Midbrain (tissue), 1 donor: ENCODE measurements at places on chromosomes 11 and 22.

DNA sequence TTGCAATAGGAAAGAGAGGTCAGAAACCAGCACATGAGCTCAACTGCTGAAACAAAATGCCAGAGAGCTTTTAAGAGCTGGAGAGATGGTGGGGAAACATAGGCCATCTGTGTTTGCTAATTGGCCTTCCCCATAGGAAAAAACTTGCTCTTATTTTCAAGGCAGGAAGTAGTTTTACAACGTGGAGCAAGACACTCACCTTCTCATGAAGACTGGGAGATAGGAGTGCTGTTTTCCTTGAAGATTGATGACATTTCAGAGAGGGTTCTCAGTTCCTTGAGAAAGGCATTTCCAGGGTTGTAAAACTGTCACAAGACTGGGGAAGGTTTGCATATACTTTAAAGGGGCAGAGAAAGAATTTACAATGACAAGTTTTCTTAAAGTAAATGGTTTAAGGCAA is 586.3 kb upstream of the RAG2 start:
- no peak for DNase-seq

- no peak for DNase-seq
These were observed 476.4 kb downstream of the TBC1D22A start for GRCh38 chr22:47238690-47239473.

DNA sequence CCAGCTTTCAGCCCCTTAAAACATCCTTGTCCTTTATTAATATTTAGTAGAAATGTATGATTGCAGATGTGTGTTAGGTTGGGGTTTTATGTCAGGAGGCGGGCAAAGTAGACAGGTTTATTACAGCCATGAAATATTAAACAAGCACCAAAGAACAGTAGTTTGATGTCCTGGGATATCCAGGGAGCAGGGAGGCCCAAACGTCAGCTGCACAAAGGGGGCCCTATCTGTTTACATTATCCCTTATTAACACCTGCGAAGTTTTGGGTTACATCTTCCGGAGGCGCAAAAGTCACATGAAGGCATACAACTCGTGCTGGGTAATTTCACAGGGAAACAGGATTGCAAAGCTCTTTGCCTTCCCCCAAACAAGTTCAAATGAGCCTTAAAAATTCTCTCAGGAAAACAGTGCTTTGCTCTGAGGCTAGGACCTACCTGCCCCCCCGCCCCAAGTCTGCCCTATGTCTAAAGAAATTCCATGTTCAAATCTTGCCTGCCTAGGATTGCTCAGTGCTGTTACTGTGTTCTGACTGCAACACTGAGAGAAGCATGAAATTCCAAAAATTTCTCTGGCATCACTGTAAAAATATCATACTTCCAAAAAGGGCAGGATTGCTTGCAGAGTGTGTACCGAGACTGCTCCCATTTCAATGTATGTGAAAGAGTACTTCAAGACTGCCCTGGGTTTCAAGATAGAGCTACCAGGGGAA is 8.9 kb downstream of the MN1 start:
- no peak for DNase-seq

- no peak for DNase-seq
These were observed 15.6 kb upstream of the RDX start for GRCh38 chr11:110311783-110312579.

DNA sequence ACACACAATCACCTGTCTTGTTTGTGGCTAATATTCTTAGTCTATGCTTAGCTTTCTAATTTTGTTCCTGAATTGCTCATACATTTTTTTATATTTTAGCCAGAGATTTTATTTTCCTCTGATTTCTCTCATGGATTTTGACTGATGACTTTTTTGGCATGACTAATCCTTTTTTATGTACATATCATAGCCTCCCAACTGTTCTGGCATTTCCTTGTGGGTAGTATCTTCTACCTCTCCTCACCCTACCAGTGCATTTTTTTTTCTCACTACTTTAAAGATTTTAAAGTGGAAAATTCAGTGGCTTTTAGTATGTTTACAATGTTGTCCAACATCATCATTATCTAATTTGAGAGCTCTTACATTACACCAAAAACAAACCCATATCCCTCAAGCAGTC is 84.4 kb upstream of the TENM4 start:
- no peak for DNase-seq

GRCh38 chr11:1181853-1182535 is 24.2 kb downstream of the MUC5AC start:
- DNase-seq, result no peak

GRCh38 chr11:30552839-30553238 is 33.3 kb downstream of the MPPED2 start:
- DNase-seq, result no peak

DNA sequence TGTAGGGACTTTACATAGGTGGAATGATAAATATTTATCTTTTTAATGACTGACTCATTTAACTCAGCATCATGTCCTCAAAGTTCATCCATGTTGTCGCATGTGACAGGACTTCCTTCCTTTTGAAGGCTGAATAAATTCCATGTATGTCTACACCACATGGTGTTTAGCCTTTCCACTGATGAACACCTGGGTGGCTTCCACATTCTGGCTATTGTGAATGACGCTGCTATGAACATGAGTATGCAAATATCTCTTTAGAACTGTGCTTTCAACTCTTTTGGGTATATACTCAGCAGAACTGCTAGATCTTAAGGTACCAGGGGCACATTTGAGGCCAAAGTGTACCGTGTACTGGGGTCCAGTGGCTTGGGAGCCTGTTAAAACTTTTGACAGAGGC is 24.1 kb downstream of the LARGE1 start:
- no peak for DNase-seq

- no peak for DNase-seq
These were observed 240.2 kb downstream of the MN1 start for GRCh38 chr22:27561286-27561904.

- DNase-seq, result no peak
These were observed 9.8 kb upstream of the ANO1 start for GRCh38 chr11:70068345-70068744.

DNA sequence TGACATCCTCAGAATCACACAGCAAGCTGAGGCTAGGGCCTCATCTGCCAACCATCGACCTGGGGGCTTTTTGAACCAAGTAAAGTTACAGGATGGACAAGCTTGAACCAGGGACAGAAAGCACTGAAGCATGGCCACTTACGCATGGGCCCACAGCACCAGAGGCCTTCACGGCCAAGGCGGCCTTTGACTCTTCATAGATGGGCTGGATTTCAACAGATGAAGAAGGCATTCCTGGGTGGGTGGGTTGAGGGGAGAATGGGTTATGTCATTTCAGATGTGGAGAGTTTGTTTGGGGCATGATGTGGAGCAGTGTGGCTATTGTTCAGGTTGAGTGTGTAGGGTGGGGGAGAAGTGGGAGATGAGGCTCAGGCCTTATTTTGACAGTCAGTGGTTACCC is 60.2 kb downstream of the LRRC32 start:
- no peak for DNase-seq

DNA sequence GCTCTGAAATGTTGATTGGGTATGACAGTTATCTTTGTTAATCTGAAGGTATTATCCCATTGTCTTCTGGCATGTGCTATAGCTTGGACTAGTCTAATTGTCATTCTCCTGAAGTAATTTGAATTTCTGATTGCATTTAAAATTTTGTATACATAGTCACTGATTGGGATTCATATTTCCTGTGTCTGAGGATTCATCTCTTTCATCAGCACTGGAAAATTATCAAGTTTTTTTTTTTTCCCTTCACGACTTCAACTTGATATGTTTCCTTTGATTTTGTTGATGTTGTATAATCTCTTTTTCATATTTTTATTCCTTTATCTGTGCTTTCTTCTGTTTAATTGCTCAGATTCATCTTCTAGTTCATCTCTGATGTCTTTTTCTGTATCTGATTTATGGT is 104.1 kb downstream of the DDX10 start:
- no peak for DNase-seq

DNA sequence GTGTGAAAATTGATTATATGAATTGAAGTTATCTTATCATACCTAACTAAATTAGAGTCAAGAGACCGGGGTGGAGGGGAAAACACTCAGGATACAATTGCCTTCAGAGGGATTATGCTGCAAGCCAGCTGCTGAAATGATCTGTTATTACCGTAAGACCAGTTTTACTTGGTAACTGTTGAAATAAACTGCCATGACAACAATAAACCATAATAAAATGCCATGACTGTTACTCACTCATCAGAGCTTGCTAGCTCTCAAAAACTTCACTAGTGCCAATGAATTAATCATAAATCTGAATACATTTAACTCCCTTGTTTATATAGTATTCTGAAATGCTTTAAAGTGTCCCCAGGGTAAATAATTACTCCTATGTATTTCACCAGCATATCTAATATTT is 68.2 kb downstream of the CASP12 start:
- no peak for DNase-seq

- DNase-seq, result no peak
These were observed 907 bp downstream of the SLC15A3 start for GRCh38 chr11:60950933-60951605.

DNA sequence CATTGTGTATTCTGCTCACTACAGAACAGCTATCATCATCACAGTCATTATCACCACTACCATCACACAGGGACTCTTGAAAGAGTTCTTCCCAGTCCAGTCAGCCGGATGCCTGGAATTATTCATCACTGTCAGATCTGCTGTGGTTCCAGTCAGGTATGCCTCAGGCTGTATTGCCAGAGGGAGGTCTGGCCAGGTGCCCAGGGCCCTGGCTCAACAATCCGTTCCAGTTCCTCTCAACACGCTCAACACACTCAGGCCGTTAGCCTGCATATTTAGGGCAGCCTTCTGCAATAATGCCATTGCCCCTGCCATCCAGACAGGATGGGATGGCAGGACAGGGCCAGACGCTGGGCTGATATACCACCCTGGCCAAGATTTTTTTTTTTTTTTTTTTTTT is 28.6 kb upstream of the RASL10A start:
- DNase-seq, result peak; percentile 53

DNA sequence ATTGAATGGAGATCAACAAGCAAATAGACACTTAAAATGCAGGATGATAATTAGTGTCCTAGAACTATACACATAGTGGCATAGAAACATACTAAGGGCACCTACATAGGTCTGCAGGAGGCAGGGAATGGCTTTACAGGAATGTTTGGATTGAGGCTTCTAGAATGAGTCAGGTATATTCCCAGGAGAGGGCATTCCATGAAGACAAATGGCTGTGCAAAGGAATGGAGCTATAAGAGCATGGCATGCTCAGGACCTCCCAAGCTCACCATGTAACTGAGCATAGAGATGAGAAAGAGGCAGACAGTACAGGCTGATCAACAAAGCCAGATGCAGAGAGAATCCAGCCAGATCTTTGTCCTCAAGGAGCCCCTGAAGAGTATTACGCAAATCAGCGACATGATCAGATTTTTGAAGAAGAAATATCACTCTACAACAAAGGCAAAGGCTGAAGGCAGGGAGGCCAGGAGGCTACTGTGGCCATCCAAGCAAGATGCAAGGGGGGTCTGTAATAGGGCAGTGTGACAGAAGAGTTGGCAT is 211.1 kb upstream of the MTNR1B start:
- DNase-seq, result no peak

DNA sequence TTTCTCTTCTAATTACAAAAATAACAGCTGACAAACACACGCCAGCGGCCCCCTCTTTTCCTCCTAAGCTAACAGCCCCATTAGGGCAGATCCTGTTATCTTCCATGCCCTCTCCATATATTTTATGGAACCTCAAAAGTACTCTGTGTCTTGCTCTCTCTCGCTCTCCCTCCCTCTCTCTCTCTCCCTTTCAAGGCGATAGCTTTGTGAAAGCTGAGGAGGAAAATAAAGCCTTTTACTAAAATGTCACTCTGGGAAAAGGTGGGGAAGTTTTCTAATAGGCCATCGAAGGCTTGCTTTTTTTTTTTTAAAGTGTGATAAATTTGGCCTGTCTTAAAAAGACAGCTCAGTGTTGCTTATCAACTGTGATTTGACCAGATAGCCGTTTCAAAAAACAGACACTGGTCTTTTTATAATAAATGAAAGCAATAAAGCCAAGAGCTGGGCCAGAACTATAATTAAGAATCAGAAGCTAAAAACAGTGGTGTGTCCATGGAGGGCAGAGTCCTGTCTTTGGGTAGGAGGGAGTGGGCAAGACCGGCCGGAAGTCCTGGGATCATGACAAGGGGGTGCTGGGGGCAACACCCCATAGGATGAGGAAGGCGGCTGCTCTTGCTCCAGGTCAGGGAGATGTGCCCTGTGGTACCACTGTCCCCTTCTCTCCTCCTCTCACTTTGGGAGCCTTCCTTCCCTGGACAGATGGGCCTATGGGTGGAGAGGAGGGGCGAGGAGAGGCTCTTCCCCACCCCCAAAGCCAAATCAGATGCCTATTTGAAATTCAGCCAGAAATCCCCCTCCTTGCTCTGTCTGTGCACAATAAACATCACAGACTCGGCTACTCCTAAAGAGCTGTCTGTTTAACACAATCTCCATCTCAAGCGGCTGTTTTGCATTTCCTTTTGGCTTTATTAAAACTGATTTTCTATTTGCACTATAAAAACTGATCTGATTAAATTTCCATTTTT is 267.2 kb downstream of the BUD13 start:
- DNase-seq, result no peak

DNA sequence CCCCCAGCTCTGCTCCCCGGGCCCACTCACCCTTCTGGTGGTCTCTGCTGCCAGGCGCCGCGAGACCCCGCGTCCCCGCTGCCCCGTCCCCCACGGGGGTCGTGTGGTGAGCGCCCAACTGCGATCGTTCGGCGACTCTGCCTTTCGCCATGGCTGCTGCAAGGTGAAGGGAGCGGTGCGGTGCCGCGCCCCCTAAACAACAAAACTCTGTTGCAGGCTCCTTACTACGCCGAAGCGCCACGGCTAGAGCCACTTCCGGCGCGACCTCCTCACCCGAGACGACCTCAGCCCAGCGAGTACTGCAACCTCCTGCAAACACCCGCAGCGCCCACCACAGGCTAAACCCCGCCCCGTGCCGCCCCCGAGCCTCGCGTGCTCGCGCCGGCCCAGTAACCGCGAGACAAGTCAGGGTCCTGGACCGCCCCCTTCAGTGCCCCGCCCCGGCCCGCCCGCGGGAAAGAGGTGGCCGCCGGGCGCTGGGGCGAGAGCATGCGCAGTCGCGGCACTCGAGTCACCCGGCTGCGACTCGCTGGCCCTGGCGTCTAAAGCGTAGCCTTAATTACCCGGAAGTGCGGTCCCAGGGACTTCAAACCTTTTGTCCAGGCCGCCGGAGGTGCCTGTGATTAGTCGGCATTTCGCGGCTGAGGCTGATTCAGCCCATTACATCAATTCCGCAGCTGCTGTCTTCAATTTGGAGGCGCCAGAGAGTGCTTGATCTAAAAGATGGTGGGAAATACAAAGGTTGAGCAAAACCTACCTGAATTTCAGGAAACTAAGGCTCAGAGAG is at the start of gene TMEM41B:
TMEM41B (minus strand) TSS at position 303 of the 787 bp plus-strand sequence; CDS start at position 151, 152 bp downstream.
- DNase-seq, result peak; percentile 96

- DNase-seq, result no peak
These were observed 149.8 kb downstream of the TTC17 start for GRCh38 chr11:43508511-43508918.

DNA sequence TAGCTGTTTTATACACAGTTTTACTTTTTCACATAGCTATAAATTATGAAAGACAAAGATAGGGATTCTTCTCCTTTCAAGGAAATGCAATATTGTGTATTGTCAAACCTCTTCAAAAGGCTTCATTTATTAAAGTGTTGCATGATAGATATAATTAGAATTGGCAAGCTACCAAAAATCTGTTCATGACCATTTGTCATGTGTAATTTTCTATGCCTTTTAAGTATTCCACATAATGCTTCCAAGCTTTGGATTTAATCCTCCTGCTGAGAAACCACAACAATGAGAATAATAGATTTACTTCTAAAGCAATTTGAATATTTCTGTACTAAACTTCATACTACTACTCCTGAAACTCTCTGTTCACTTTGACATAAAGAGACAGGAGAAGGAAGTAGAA is 403.2 kb upstream of the CCDC179 start:
- DNase-seq, result no peak
